Fibroblast of the aortic adventitia (primary cell): ENCODE measurements at places on chromosomes 6 and 20. TPM values are rescaled to one million over a fixed set of nuclear protein-coding genes. Genes with fewer than 3 reads are reported as not detected.

The EYA4 gene
- total RNA-seq = 1.1 and 5.7 TPM in 2 replicates

The MAFB gene
- 1.5 and 42.8 TPM in 2 replicates for total RNA-seq

The CST4 gene
- total RNA-seq = not detected in 2 replicates

The TCF21 gene
- total RNA-seq = 2.9 and 5.0 TPM in 2 replicates

The TUBB2B gene
- 0.25 and 2.9 TPM in 2 replicates for total RNA-seq

The CALHM5 gene
- 6.8 and 8.2 TPM in 2 replicates for total RNA-seq

The SYTL3 gene
- 1.9 and 10.5 TPM in 2 replicates for total RNA-seq

The MCCD1 gene
- total RNA-seq = not detected in 2 replicates

The FILIP1 gene
- 0.45 and 5.5 TPM in 2 replicates for total RNA-seq

The LY6G5C gene
- total RNA-seq = 1.1 TPM in 1 of 2 replicates, not detected in the other

The GCNT2 gene
- total RNA-seq = 2.5 TPM in 1 of 2 replicates, not detected in the other

The PAX1 gene
- total RNA-seq = not detected in 2 replicates

The DNAH8 gene
- total RNA-seq = 0.08 TPM in 1 of 2 replicates, not detected in the other

The BPIFB4 gene
- not detected in 2 replicates for total RNA-seq

The PCSK2 gene
- total RNA-seq = not detected in 2 replicates

The C20orf96 gene
- total RNA-seq = 0.98 and 2.4 TPM in 2 replicates

The GUCA1A gene
- not detected in 2 replicates for total RNA-seq

The SERPINB6 gene
- 102 and 164 TPM in 2 replicates for total RNA-seq

The FOXF2 gene
- 0.25 and 8.1 TPM in 2 replicates for total RNA-seq

The C6orf163 gene
- 3.9 and 5.2 TPM in 2 replicates for total RNA-seq

The PERP gene
- total RNA-seq = 6.3 and 25.0 TPM in 2 replicates

The VGLL2 gene
- total RNA-seq = not detected in 2 replicates

The CAGE1 gene
- 0.33 and 0.36 TPM in 2 replicates for total RNA-seq

The MYB gene
- total RNA-seq = 0.54 and 1.6 TPM in 2 replicates

The EPHA7 gene
- total RNA-seq = 0.65 and 1.5 TPM in 2 replicates

The C6orf141 gene
- 0.57 and 5.7 TPM in 2 replicates for total RNA-seq

The BPIFB2 gene
- total RNA-seq = not detected in 2 replicates

The ADGB gene
- not detected in 2 replicates for total RNA-seq

The ULBP3 gene
- 0.41 and 16.4 TPM in 2 replicates for total RNA-seq

The DDO gene
- 1.3 and 2.3 TPM in 2 replicates for total RNA-seq

The HLA-DQB2 gene
- not detected in 2 replicates for total RNA-seq

The C6orf132 gene
- total RNA-seq = 0.63 and 1.4 TPM in 2 replicates

The C4B gene
- total RNA-seq = 4.1 and 19.4 TPM in 2 replicates

The TBCC gene
- total RNA-seq = 19.3 and 31.1 TPM in 2 replicates

The CGA gene
- not detected in 2 replicates for total RNA-seq

The CCN5 gene
- total RNA-seq = 67.9 and 266 TPM in 2 replicates

The NKAIN4 gene
- total RNA-seq = not detected in 2 replicates

The PLCB1 gene
- 39.2 and 46.5 TPM in 2 replicates for total RNA-seq

The SLA2 gene
- not detected in 2 replicates for total RNA-seq

The SLC26A8 gene
- total RNA-seq = 0.18 TPM in 1 of 2 replicates, not detected in the other

The FLRT3 gene
- 0.54 and 5.9 TPM in 2 replicates for total RNA-seq

The DSP gene
- 4.2 and 4.3 TPM in 2 replicates for total RNA-seq

The CD109 gene
- 39.2 and 170 TPM in 2 replicates for total RNA-seq

The SLCO4A1 gene
- 0.72 and 0.90 TPM in 2 replicates for total RNA-seq

The FAM184A gene
- 0.74 and 1.9 TPM in 2 replicates for total RNA-seq
